ENCODE measurements at places on chromosomes 6 and 20. TPM values are rescaled to one million over a fixed set of nuclear protein-coding genes. Genes with fewer than 3 reads are reported as not detected.
A peak's percentile ranks its signal among the peaks of the same experiment; 100 is the strongest.

DNA sequence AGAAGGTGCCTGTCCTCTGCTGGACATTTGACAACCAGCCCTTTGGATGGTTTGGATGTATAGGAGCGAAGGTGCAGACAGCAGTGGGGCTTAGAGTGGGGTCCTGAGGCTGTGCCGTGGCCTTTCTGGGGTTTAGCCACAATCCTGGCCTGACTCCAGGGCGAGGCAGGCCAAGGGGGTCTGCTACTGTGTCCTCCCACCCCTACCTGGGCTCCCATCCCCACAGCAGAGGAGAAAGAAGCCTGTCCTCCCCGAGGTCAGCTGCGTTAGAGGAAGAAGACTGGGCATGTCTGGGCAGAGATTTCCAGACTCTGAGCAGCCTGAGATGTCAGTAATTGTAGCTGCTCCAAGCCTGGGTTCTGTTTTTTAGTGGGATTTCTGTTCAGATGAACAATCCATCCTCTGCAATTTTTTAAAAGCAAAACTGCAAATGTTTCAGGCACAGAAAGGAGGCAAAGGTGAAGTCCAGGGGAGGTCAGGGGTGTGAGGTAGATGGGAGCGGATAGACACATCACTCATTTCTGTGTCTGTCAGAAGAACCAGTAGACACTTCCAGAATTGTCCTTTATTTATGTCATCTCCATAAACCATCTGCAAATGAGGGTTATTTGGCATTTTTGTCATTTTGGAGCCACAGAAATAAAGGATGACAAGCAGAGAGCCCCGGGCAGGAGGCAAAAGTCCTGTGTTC lies 1.3 kb upstream of the CDKN1A start:
- DNase-seq = no peak

- DNase-seq = no peak
Measured at GRCh38 chr20:51359401-51359800, 183.1 kb downstream of the NFATC2 start.

DNA sequence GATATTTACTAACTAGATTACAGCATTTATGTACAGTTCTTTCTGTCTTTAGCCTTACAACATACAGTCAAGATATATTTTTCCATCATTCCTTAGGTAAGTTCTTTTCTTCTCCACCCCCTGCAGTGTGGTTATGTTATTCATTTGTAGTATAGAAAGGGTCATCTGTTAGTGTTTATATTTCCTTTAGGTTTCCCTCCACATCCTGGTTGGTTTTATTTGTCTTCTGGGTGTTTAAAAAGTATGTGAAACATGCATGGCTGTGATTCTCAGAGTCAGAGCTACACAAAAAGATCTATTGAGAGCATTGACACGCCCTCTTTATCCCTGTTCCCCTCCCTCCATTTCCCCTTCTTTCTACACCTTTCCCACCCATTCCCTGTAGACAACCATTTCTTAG lies 20.1 kb downstream of the DHX35 start:
- DNase-seq = no peak

CSE1L gene
- total RNA-seq = 33.4 TPM

DNA sequence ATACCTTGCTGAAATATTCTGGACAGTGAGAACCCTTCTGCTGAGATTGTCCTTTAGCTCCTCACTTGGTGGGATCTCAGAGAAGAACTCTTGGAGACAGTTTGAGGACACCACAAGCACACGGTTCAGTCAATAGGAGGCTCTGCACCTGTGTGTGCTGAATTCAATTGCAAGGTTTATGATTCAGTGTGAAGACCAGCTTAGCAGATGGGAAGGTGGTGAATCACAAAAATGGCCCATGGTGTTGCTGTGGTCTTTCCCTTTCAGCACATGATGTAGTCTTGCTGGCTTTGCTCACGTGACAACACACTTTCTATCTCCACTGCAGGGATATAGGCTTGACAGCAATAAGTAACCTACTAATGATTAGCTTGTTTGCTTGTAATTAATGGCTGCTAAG lies 270.3 kb downstream of the SLC24A3 start:
- no peak for DNase-seq

GRCh38 chr20:24672886-24673677 lies 203.7 kb downstream of the SYNDIG1 start:
- no peak for DNase-seq

- no peak for DNase-seq
Measured at GRCh38 chr20:1621316-1621715, 1.5 kb upstream of the SIRPB1 start.

ADGRF1 gene
- not detected for total RNA-seq

DNA sequence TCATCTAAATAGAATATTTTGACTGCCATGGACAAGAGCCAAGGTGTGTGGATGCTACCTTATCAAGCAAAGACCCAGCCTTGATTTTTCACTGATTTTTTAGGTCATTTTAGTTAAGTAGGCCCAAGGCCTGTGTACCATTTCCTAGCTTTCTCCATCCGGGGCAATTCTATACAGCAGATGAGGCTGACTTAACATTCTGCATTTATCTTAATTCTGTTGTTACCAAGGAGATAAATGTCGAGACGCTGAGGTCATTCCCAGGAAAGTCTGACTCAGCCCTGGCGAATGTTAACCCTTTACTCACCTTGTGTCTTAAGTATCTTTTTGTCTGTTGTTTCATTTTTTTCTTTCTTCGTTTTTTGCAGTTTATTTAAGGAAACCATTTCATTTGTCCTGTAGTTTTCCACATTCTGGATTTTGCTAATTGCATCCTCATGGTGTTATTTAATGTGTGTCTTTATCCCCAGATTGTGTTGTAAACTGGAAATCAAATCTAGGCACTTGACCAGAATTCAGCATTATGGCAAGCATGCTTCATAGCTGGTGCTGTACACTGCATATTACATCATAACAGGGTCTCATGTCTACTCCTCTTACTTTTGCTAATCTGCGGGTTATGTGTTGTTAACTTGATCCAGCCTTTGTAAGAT lies 277.0 kb downstream of the CDKAL1 start:
- no peak for DNase-seq

GNAS-AS1 gene
- not detected for total RNA-seq

DNA sequence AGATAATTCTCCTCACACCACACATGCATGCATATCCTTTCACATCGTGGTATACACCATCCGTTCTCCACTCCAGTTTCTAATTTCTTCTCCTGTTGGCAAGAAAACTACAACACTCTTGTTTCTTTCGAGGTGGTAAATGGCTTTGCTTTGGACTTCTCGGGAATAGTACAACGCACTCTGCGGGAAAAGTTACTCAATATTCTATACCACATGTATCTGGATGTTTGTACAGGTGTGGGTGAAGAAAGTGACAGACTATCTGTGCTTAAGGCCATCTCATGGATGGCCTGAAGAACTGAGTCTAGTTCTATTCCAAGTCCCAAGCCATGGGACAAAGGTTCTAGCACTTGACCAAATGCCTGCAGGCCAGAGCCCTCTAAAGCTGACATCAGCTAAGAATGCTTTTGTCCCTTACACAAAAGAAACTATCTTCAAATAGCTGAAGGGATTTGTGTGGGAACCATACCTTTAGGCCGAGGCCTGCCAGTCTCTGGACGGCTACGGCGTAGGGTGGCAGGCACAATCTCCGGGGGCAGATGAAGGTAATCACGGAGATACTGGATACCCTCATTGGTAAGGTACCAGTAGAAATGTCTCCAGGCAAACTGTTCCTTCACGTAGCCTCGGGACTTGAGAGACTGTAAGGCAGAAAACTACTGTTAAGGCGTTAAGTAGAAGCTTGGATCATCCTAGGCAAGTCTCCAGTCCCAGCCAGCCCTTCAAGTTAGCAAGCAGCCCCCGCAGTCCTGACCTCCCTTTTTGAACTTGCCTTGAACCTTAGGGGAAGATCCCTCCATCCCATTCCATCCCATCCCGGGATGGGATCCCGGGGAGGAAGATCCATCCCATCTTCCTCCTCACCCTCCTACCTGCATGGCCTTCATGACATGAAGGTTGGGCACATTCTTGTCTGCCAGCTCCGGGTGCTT lies 1.4 kb downstream of the RPS10 start:
- DNase-seq = peak; percentile 21

DNA sequence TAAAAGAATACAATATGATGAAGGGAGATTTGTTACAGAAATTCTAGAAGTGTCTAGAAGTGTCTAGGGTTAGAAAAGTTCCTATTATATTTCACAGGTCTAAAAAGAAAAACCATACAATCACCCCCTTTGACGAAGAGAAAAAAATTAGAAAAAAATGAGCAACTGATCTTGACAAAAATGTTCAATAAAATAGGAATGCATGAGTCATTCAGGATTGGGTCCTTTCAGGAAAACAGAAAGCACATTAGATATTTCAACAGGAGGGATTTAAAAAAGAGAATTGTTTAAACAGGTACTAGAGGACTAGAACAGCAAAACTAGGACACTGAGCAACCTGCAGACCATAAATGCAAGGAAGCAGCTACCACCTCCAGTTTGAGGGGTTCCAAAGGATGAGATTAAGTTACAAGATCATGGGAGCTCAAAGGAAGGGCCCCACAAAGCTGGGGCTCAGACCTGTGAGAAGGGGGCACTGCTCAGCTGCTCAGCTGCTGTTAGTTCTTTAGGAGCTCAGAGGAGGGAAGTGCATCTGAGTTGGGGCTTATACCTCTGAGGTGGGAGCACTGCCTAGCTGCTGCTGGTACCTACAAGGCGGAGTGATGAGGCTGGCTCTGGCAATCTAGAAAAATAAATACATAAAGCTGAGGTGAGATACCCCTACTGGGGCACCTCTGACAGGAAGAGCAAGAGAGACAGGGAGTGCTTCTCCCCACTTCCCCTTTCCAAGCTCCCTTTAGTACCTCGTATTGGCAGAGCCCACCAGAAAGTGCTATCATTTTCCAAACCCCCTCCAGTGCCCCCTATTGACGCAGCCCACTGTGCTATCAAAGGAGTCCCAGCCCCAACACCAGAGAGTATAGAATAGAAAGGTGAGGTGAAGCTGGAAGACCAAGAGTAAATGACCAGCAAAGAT lies 27.1 kb upstream of the BEND6 start:
- no peak for DNase-seq

GRCh38 chr20:43043887-43044286 lies 145.8 kb downstream of the PTPRT start:
- no peak for DNase-seq

GRCh38 chr20:51382986-51383821 lies 159.3 kb downstream of the NFATC2 start:
- no peak for DNase-seq

DNA sequence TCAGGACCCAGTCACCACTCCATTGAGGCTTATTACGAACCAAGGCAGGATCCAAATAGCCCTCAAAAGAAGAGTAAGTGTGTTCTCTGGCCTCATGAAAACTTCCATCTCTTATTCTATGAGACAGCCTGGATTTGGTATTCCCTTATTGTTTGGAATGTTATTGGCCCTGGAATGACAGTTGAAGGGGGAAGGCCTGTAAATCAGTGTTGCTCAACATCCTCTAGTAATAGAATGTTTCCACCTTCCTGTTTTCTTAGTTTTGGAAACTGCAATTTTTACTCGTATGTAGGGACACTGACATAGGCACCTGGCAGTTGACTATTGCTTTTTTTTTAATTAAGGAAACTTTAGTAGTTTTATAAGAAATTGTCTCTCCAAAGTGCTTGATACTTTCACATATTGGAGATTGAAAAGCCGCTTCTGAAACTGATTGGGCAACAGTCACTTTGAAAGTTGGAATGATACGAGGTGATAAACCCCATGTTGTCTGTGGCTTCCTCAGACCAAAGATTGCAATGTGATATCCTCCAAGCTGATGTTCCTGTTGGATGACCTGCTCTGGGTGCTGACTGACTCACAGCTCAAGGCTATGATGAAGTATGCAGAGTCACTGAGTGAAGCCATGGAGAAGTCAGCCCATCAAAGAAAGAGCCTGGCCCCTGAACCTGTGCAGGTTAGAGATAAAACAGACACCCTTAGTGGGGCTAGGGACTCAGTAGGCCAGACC lies 43.1 kb downstream of the BLTP3A start:
- no peak for DNase-seq

GRCh38 chr6:133969285-133969920 lies 16.4 kb downstream of the TBPL1 start:
- no peak for DNase-seq

IDH3B gene
- total RNA-seq = 174 TPM

GRCh38 chr6:146240807-146241206 lies 211.9 kb downstream of the GRM1 start:
- no peak for DNase-seq

NFKBIE gene
- 44.5 TPM for total RNA-seq

AARS2 gene
- 14.7 TPM for total RNA-seq

SYNDIG1 gene
- not detected for total RNA-seq

HTR1E gene
- total RNA-seq = not detected

TRAPPC3L gene
- total RNA-seq = not detected

C2 gene
- total RNA-seq = 1.1 TPM

SLC32A1 gene
- total RNA-seq = not detected

GRCh38 chr6:25062070-25062811 lies 126.5 kb upstream of the RIPOR2 start:
- DNase-seq = no peak

GRCh38 chr6:162345051-162345511 lies 382.5 kb downstream of the PRKN start:
- DNase-seq = no peak

DNA sequence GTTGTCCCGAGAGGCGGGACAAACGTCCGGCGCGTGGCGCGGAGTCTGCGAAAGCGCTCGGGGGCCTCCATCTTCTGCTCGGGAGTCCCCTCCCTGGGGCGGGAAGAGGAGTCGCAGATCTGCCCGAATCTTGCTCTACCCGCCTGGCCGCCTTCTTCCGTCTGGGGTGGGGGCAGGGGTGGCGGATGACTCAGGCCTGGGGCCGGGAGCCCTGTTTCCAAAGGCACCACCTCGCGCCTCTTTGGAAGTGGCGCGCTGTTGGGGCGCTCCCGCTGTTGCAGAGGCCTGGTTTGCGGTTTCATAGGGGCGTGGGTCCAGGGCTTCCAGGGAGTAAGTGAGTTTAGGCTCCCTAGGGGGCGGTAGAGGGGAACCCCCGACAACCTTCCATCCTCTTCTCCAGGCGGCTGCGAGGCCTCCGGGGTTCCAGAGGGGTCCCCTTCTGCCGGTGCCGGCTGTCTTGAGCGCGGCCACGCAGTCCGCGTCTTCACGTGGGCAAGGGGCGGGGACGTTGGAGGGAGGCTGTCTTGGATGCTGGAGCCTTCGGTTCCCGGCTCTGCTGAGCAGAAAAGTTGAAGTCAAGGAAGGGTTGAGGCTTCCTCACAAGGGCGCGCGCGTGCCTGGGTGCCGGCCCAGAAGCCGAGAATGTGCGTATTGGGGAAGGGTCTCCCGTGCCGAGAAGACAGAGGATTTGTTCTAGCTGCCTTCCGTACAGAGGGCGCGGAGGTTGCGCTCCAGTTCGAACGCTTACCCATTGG lies 2.6 kb upstream of the TFAP2C start:
- DNase-seq = no peak

TULP1 gene
- not detected for total RNA-seq

RSPH9 gene
- not detected for total RNA-seq

GRCh38 chr6:99588618-99589289 lies 17.9 kb upstream of the PRDM13 start:
- peak; percentile 63 for DNase-seq

DNA sequence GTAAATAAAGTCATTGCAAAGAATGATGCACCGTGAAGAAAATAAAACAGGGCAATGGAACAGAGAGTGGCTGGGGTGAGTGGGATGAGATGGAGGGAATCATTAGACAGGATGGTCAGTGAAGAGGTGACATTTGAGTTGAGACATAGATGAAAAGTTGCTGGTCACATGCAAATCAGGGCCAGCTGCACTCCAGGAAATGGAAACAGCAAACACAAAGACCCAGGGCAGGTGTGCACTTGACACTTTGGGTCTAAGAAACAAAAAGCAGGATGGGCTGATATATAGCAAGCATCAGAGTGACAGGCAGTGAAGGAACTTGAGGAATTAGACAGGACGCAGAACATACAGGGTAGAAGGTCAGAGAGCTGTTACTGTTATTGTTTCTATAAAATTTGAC lies 171.5 kb upstream of the RIPOR2 start:
- no peak for DNase-seq

RIPOR2 gene
- 93.2 TPM for total RNA-seq

- no peak for DNase-seq
Measured at GRCh38 chr6:19301980-19302379, 535.2 kb upstream of the ID4 start.
